IPS DF 19.7 (cell line): ENCODE measurements at places on chromosomes 3 and 15.

DNA sequence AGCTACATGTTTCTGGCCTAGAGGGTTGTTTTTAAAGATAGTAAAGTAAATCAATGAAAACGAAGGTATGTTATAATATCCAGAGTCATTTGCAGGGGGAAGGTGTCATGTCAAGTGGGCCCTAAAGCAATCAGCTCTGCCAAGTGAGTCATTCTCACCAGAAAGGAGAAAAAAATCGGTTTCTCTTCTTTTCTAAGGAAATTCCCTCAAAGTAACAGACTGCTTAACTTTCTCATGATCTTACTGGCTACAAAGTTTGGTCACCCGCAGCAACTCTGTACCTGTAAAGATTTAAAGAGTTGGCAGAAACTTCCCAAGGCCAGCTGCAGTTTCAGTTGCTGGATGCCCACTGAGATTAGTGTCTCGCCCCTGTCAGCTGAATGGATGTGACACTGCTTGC is 5.5 kb upstream of the FSIP1 start:
- DNase-seq: no peak

DNA sequence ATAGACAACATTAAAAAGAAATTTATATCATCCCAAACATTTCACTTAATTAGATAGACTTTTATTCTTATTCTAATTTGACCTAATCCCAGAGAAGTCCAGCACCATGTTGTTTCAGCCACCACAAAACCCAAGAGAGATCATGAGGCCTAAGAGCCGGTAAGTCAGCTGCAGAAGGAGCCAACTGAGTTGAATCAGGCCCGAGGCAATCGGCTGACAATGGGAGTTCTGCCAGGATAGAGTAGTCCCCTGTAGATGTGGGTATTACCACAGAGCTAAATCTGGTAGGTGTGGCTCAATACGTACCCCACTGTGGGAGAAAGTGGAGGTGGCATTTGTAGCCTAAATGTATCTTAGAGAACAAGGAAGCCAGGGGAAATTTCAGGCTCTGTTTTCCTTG is 49.7 kb upstream of the UMPS start:
- no peak for DNase-seq

DNA sequence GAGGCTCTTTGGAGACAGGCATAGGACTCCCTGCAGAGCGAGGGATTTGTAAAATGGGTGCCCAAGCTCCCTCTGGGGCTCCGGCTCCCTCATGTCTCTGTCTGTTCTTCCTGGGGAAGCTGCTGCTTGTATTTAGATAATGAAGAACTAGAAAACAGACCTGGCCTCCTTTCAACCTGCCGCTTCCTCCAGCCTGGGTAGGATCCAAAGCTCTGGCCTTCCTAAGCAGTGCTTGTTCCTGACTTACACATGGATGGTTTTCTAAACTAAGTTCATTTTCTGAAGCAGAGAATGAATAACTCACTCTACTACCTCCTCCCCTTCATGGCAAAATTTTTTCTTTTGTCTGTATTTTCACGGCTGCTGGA is 36.9 kb upstream of the MYZAP start:
- DNase-seq: no peak

- DNase-seq: no peak
These were observed 46.9 kb downstream of the STARD9 start for GRCh38 chr15:42621996-42622925.

DNA sequence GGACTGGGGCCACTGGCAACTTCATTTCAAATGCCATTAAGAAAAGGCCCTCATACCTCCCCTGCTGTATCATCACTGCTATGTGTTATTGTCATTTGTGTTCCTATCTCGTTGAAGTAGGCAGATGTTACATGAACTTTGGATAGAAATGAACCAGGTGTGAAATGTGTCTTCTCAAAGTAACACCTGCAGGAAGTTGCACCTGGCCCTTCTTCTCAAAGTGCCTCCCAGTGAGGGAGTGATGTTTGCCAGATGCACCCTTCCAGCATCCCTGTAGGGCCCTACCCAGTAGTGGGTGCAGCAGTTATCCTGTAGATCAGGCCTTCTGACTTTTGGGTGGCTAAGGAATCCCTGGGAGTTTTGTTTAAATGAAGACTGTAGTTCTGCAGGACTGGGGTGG is 197.7 kb upstream of the CTNNB1 start:
- DNase-seq: no peak

DNA sequence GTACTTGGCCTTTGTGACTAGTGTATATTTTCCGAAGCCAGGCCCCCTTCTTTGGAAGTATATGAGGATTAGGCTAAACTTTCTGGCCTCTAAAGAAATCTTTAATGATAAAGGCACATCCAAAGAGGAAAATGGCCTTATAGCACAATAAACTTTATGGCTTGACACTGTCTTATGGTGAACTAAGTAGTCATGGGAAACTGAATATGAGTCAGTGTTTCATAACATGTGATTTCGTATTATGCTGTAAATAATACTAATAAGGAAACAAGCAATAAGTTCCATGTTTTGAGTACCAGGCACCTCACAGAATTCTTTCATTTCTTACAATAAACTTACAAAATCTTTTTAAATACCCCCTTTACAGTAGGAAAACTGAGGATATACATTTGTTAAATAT is 8.2 kb downstream of the ZPLD1 start:
- DNase-seq: no peak

- DNase-seq: no peak
These were observed 91.4 kb upstream of the SCN10A start for GRCh38 chr3:38907426-38907825.

DNA sequence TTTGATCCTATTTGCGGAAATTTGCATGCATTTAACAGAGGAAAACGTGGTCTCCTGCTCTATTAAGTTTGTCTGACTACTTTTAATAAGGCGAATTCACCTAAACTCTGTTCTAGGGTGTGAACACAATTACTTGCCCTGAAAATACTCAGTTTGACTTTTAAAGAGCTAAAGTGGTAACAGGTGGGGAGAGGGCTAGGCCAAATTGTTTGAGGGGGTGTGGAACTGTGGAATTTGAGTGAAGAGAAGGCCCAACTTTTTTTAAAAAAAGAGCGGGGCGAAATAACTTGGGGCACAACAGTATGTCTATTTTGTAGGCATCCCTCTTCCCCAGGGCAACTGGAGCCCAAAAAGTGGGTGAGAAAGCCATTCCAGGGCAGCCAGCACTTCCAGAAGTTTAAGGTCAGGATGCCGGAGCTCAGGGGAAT is 580 bp upstream of the FXR1 start:
- DNase-seq: no peak

- DNase-seq: no peak
These were observed 92.4 kb upstream of the WNT5A start for GRCh38 chr3:55579496-55579895.

- no peak for DNase-seq
These were observed 27.4 kb downstream of the TASOR start for GRCh38 chr3:56655709-56656108.

GRCh38 chr3:65713016-65713415 is 325.7 kb downstream of the MAGI1 start:
- no peak for DNase-seq

- DNase-seq: no peak
These were observed 49.8 kb upstream of the SLC6A1 start for GRCh38 chr3:10942690-10943205.

GRCh38 chr3:98068824-98069223 is 18.1 kb upstream of the OR5AC2 start:
- no peak for DNase-seq

DNA sequence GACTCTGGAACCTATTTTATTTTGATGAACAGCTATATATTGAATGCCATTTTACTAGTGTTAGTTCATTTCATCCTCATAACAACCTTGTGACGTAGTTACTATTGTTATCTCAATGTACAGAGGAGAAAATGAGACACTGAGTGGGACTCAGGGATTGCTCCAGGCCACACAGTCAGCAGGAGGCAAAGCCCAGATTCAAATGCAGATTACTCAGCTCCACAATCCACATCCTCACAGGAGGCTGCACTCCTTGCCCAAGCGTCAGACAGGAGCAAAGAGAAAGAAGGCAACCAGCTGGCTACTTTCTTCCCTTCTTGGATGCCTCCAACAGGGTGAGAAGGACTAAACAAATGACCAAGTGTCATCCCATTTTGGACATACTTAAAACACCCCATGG is 92.0 kb upstream of the CCDC54 start:
- peak; percentile 85 for DNase-seq

- DNase-seq: no peak
These were observed 166.6 kb downstream of the BBX start for GRCh38 chr3:107689355-107689754.

DNA sequence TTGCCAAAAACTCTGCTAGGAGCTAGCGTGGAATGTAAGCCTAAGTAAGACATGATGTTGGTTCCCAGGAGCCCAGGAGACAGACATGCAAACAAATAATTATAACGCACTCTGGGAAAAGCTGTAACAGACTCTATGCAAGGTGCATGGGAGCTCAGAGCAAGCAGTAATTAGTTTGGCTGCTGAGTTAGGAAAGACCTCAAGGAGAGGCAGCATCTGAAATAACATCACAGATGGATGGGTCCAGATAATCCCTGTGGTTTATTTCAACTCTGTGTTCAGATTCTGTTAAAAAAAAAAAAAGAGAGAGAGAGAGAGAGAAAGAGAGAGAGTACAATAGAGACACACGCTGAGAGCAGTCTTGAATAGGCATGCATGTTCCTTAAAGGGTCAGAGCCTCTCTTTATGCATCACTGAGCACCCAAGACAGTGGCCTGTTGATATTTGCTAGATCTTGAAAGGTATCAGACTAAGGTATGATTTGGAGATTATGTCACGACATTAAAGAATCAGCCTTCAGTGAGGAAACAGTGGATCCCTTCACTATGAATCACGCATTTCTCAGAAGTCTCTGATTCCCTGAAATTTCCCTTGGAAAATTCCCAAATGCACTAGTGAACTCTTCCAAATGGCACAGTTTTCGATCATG is 124.4 kb upstream of the LIPC start:
- no peak for DNase-seq

DNA sequence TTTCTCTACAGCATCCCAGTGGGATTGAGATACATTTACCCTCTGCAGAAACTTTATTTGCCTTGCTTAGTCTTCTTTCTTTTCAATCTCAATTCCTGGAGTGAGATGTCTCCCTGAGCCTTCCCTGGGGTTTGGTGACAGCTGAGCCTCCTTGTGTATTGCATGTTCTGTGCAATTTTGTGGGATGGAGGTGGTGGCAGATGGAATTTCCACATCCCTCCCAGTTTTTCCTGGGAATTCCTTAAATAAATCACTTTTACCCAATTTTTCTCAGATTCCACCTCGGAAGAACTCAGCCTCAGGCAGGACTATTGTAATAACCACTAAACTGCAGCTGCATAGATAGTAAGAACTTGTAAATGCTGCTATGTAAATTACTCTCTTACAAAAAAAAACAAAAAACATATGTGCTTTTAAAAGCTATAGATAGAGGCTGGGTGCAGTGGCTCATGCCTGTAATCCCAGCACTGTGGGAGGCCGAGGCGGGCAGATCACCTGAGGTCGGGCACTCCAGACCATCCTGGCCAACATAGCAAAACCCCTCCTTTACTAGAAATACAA is 88.5 kb upstream of the ABHD17C start:
- DNase-seq: no peak

DNA sequence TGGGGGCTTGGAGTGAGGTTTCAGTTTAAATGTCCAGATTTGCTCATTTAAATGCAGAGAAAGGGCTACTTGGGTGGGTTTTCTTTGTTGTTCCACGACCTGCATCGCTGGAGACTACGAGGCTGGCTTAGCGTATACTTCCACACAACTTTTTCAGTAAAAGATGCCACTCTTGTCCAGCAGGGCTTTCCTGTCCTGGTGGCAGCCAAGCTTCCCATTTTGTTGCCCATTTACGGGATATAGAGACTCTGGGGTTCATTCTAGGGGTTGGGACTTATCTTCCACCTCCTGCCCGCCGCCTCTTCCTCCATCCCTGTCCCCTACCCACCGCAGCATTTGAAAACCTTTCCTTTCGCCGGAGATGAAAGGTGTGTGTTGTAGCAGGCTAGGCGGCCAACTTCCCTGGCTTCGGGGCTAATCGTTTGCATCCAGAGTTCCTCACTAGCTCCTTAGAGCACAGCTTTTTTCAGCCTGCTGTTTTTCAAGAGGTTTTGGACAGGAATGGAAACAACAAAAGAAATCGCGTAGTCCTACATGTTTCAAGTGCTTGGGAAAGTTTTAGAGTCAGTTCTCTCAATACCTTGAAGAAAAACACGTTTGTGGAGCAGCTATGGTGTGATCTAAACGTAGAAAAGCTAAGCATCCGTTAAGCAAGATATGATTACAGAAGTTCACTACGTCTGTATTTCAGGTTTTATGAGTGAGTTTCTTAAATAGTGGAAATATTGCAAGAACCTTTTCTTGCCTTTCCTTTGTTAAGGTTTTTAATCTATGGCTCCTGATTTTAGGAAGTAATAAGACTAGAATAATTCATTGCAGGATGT is 843 bp downstream of the CHRNA5 start:
- DNase-seq: no peak

DNA sequence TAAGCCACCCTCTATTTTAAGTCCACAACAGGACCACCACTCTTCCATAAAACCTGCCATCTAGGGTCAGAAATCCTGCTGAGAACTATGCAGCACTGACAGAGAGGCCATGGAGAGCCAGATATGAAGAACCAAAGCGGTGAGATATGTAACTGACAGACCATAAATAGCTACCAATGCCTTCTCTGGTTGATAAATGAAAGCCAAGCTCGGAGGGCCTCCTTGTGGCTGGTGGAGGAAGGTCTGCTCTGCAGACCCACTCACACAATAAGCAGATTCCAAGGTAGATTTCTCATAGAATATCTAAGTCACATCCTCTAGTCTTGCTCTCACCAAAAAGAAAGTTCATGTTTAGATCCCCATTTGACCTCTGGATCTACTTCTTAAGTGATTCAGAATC is 38.9 kb downstream of the RYK start:
- no peak for DNase-seq

DNA sequence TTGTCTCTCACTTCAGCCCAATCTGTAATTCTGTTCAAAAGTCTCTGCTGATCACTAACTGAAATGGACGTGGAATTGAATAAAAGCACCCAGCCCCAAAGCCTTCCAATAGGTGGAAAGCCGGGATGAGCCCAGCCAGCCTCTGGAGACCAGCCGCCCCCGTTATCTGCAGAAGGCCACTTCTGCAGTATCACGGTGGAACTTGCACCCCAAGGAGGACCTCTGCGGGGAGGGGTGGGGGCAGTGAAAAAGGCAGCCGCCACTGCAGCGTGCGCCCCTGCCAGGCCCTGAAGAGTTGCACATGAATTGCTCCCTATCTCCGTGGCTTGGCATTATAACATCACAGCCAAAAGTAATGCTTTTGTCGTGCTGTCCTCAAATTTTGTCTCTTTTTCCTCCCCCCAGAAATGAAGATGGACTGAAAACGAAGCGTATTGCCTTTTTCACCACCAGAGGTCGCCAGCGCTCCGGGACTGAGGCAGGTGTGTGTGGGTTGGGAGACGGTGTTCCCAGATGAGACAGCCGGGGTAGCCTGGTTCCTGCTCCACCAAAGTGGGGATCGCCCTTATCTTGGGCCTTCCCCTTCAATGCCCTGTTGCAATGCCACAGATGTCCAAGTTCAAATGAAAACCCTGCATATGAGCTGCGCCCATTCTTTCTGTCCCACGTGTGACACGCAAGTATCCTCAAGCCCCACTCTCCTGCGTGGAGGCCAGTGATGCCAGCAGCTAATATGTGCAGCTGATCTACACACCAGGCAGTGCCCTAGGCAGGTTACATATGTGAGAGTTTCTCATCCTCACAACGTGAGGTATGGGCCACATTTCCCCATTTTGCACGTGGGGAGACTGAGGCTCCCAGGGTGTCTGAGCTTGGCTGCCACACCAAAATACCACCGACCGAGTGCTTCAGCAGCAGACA is 96.0 kb downstream of the LRRK1 start:
- DNase-seq: no peak

GRCh38 chr3:127597020-127597771 is 1.0 kb upstream of the MCM2 start:
- no peak for DNase-seq
